ENCODE measurements at places on chromosomes 2 and 18.

DNA sequence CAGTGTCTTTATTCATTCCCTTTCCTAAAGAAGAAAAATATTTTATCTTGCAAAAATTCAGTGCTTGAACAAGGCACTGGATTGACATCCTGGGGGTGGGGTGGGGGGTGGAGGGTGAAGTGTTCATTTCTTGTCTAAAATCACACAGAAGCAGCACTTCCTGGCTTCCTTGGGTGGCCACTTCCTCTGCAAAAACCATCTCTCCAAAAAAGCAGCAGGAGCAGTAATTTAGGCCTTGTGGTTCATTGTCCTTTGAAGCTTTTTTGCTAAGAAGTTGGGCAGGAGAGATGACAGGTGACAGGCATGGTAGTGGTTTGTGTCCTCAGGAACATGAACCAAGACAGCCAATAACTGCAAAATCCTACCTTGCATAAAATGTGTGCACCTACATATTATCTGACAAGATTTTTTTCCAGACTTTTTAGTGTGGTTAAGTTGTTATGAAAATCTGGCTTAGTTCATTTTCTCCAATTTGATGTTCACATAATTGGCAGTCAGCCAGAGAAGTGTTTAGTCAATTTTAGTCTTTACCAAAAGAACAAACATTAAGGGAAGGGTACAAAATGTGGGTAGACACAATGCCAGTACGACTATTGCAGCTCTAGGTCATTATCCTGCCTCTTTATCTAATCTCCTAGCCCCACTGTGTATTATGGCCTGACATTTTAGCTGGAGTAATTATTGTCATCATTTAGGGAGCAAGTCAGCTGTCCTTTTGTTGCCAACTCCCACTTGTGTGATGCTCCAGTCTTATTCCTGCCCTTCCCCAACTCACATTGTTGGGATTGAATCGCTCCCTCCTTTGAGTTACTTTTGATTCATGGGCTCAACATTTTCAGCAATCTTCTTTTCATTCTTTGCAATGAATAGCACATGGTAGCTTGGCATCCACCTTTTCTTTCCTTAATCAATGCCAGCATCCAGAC lies 177.2 kb downstream of the MYO3B start:
- peaks cover 23% of the 10 kb centered on the region for H3K27me3 ChIP-seq
- no peak overlapping the region for H3K4me3 ChIP-seq
- H3K4me1 ChIP-seq: peaks cover 10% of the 10 kb centered on the region
- H3K36me3 ChIP-seq: no peaks in the 10 kb centered on the region

DNA sequence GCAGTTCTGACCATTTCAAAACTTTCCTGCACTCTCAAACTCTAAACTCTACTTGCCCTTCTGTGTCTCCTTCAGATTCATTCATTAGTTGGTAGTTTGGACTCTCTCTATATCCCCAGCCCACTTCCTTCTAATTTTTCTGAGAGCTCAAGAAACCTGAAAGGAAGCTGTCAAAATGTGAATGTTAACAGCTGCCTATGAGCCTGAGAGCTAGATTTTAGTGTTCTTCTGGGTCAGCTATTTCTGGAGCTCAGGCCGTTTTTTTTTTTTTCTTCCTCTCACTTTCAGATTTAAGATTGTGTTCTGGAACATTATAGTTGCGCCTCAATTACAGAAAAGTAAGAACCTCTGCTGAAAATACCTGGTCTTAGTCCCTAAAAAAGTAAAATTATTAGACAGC lies 73.1 kb downstream of the RTN4 start:
- DNase-seq: no peak
- H3K36me3 ChIP-seq: peaks cover 39% of the 10 kb centered on the region
- H3K4me3 ChIP-seq: no peak overlapping the region
- peaks cover 41% of the 10 kb centered on the region for H3K4me1 ChIP-seq

GRCh38 chr2:33086400-33087015 lies 139.8 kb downstream of the LTBP1 start:
- H3K4me1 ChIP-seq: peaks cover 22% of the 10 kb centered on the region
- peaks cover 14% of the 10 kb centered on the region for H3K36me3 ChIP-seq
- no peak overlapping the region for H3K27ac ChIP-seq

DNA sequence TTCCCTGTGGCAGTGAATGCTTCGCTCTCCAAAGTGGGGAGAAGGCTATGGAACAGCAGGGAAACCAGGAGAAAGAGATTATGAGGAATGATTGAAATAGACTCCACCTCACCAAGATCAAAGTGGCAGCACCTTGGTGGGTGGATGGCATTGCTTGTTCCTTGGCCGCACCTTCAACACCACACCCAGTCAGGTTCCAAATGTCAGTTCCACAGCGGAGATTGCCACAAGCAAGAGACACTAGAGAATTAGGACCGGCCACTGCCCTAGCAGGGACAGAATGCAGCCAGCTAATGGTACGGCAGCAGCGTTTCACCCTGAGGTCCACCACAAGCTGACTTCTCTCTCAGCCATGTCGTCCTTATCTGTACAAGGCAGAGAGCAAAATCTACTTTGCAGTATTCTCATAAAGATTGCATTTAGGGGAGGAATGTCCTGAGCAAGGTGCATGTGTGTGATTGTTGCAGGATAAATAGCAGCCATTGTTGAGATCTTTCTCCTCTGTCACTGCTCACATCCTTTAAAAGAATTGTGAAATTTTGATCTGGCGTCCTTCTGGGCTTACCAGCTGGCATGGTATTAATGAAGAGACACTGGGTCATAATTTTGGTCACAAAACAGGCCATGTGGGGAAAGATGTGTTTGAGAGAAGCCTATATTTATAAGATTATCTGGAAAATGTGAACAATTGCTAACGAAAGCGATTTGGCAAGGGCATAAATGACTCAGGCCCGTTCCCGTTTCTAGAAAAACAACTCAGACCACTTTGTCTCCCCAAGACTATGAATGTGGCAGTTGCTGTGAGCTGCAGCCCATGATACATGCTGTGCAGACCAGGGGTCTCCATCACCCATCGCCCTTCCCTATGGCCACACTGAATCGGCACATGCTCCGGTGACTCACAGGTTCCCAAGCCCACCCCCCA lies 228.6 kb upstream of the ID2 start:
- H3K27me3 ChIP-seq: no peaks in the 10 kb centered on the region
- H3K4me1 ChIP-seq: peaks cover 57% of the 10 kb centered on the region
- H3K36me3 ChIP-seq: no peaks in the 10 kb centered on the region
- no peak overlapping the region for H3K4me3 ChIP-seq

GRCh38 chr18:68431922-68432198 lies 283.0 kb downstream of the TMX3 start:
- no peaks in the 10 kb centered on the region for H3K27me3 ChIP-seq
- no peak overlapping the region for H3K4me3 ChIP-seq
- peaks cover 7% of the 10 kb centered on the region for H3K4me1 ChIP-seq
- H3K27ac ChIP-seq: peak overlapping the region; percentile 29
- H3K36me3 ChIP-seq: no peaks in the 10 kb centered on the region
- no peak for DNase-seq

- no peak for DNase-seq
- H3K27me3 ChIP-seq: peaks cover 2% of the 10 kb centered on the region
- no peak overlapping the region for H3K27ac ChIP-seq
- H3K36me3 ChIP-seq: no peaks in the 10 kb centered on the region
Observed at GRCh38 chr18:57918601-57919000, 115.5 kb upstream of the ATP8B1 start.

- no peaks in the 10 kb centered on the region for H3K4me1 ChIP-seq
- no peaks in the 10 kb centered on the region for H3K27me3 ChIP-seq
- H3K27ac ChIP-seq: no peak overlapping the region
- H3K36me3 ChIP-seq: no peaks in the 10 kb centered on the region
Observed at GRCh38 chr2:127163921-127164320, 56.2 kb downstream of the CYP27C1 start.

DNA sequence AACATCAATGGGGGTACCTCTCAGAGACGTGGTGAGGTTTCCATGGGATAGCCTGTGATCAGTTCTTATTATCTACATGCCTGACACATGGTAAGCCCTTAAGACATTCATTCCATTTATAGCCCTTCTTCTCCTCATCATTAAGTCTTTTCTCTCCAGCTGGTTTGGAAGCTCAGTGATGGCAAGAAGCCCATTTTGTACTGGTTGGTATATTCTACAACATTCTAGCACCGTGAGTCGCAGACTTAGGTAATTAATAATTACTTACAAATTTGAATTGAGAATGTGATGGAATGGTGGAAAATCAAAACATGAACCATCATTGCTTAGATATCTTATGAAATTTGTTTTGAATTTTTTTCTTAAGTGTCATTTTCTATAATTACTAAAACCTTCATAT lies 472.6 kb downstream of the DLGAP1 start:
- DNase-seq: no peak
- peaks cover 4% of the 10 kb centered on the region for H3K27me3 ChIP-seq
- no peak overlapping the region for H3K27ac ChIP-seq

GRCh38 chr2:226756131-226756530 lies 43.5 kb downstream of the IRS1 start:
- peaks cover 21% of the 10 kb centered on the region for H3K4me1 ChIP-seq
- no peak overlapping the region for H3K27ac ChIP-seq
- no peak for DNase-seq
- peaks cover 4% of the 10 kb centered on the region for H3K36me3 ChIP-seq

GRCh38 chr2:42978887-42979415 lies 186.6 kb upstream of the HAAO start:
- no peaks in the 10 kb centered on the region for H3K36me3 ChIP-seq
- H3K27ac ChIP-seq: peak overlapping the region; percentile 77
- DNase-seq: no peak
- peaks cover 34% of the 10 kb centered on the region for H3K4me1 ChIP-seq
- no peak overlapping the region for H3K4me3 ChIP-seq

GRCh38 chr2:48147719-48148118 lies 241.4 kb upstream of the FBXO11 start:
- no peaks in the 10 kb centered on the region for H3K36me3 ChIP-seq
- no peaks in the 10 kb centered on the region for H3K27me3 ChIP-seq
- H3K4me3 ChIP-seq: no peak overlapping the region
- DNase-seq: no peak
- no peaks in the 10 kb centered on the region for H3K4me1 ChIP-seq

GRCh38 chr18:23037646-23038045 lies 97.6 kb upstream of the CABLES1 start:
- no peaks in the 10 kb centered on the region for H3K27me3 ChIP-seq
- DNase-seq: no peak
- no peak overlapping the region for H3K4me3 ChIP-seq
- H3K36me3 ChIP-seq: no peaks in the 10 kb centered on the region
- peaks cover 5% of the 10 kb centered on the region for H3K4me1 ChIP-seq

DNA sequence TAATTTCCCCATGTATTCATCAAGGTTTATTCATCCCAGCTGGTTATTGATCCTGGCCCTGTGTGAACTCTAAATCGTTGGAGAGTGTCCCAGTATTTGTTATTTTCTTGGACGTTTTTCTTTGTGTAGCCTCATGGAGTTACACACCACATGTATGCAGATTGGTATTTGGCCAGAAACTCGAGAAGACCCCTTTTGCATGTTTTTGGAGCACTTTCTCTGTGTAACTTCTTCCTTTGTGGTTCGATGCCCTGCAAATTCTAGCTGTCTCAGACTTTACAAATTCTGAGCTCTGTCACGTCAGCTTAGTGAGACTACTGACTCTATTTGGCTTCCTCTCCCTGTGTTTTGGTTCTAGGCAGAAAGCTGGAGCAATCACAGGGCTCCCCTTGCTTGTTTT lies 198.7 kb downstream of the MCFD2 start:
- H3K27me3 ChIP-seq: no peaks in the 10 kb centered on the region
- no peak overlapping the region for H3K27ac ChIP-seq
- H3K4me1 ChIP-seq: peaks cover 12% of the 10 kb centered on the region

Data from type B pancreatic cell (in vitro differentiated cells).